Astrocyte of the cerebellum (primary cell): ENCODE measurements at places on chromosomes 16 and 17.

- DNase-seq, result peak; percentile 34
Measured at GRCh38 chr16:3020604-3021448, 658 bp downstream of the TNFRSF12A start.

DNA sequence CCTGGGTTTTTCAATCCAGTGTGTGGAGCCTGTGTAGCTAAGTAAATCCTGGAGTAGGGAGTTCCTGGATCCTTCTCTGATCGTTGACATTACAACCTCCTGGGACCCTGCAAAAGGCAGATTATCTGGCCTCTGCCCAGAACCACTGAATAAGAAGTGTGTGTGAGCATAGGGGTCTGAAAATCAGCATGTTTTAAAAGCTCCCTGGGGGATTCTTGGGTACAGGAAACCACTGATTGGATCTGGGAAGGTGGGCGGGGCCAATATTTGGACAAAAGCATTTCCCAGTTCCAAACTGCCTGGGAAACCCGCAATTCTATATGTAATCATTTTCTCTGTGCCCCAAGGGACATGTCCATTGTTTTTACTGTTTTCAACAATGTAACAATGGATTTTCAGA lies 27.2 kb upstream of the BEAN1 start:
- DNase-seq, result no peak

GRCh38 chr17:39628655-39629493 lies 2.1 kb downstream of the PPP1R1B start:
- DNase-seq, result no peak

- no peak for DNase-seq
Measured at GRCh38 chr16:11852092-11852809, 909 bp upstream of the RSL1D1 start.

DNA sequence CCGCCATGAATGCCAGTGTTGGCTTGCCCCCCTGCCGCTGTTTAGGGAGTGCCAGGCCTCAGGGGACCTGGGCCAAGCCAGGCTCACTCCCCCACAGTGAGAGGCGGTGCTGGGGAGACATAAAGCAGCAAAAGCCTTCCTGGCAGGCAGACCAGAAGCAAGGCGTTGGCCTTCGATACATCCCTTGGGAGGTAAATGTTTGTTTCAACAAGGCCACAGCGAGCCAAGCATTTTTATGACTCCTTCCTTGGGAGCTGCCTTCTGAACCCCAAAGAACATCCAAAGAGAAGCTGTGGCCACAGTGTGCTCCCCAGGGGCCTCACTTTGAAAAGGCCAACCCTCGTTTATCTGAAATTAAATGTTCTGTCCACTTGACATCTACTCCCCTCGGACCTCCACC lies 119.7 kb upstream of the CIBAR2 start:
- DNase-seq, result no peak

GRCh38 chr17:50550661-50551432 lies 3.9 kb downstream of the SPATA20 start:
- peak; percentile 79 for DNase-seq

DNA sequence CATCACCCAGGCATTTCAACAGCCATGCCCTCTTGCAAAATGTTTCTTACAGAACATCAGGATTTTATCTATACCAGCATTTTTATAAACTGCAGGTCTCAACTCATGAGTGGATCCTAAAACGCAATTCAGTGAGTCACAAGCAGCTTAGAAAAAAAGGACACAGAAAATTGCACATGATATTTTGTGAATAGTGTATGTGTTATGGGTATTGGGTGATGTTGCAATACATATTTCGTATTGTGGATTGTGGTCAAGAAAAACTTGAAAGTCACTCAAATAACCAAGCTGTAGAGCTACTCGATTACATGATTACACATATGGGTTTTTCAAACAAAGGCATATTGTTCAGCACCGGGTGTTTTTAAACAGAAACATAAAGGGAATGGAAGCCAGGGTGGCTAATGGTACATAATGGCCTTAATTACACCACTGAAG lies 1.4 kb downstream of the WIPI1 start:
- peak; percentile 44 for DNase-seq

- DNase-seq, result no peak
Measured at GRCh38 chr17:66468241-66469087, 166.1 kb downstream of the PRKCA start.

DNA sequence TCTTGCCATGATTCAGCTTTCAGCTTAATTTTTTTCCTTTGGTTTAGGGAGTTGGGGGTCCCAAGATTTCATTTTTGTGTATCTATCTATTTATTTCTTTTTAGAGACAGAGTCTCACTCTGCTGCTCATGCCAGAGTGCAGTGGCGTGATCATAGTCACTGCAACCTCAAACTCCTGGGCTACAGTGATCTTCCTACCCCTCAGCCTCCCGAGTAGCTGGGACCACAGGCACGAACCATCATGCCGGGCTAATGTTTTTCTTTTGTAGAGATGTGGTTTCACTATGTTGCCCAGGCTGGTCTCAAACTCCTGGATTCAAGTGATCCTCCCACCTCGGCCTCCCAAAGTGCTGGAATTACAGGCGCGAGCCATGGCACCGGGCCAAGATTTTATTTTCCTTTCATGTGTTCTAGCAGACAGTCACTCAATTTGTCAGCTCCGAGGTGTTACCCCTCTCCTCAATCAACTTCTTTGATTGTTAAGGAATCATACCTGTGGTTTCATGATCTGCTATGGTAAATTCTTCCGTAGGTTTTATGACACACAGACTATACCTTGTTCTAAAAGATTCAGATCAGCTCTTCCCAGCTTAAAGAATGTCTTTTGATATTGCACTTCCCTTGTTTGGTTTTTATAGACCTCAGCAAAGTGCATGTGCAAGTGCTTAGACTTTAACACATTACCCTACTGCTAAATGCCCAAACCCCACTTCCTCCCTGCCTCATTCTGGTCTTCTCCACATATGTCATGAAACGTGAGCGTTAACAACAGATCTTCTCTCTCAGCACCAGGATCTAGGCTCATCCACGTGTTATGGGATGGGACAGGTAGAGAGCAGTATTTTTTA lies 13.0 kb downstream of the UNC45B start:
- DNase-seq, result no peak

DNA sequence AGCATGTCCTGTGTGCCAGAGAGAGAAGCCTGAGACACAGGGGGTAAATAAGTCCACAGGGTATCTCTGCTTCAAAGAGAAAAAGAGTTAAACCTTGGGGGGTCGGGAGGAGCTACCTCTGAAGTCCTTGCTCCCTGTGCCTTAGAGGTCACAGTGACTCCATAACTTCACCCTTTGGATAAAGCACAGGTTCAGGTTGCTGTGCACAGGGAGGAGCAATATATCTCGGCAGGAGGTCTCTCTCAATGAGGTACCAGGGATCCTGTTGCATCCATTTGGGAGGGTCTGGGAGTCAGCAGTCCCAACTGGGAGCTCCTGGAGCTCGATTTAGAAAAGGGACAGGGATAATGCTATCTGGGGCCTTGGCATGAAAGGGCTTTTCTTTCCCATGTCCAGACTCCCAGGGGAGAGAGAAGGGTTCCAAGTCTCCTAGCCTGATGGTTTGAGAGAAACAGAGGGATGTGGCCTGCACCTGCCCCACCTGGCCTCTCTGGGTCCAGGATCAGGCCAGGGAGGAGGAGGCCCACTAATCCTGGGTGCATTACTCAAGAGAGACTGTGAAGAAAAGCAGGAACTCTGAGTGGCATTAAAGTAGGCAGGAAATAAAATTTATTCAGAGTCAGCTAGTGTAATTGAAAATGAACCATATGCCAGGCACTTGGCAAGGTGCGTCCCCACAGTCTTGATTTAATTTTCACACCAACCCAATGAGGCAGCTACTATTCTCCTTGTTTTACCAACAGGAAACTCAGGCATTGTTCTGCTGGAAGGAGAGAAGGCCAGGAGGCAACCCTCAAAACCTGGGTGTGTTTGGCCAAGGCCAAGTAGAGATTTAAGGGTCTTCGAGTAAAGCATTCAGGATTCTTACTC lies 40.7 kb downstream of the CUEDC1 start:
- DNase-seq, result no peak

- no peak for DNase-seq
Measured at GRCh38 chr17:68238164-68238870, 9.5 kb upstream of the AMZ2 start.

GRCh38 chr16:85816159-85816558 lies 16.7 kb downstream of the COX4I1 start:
- no peak for DNase-seq

DNA sequence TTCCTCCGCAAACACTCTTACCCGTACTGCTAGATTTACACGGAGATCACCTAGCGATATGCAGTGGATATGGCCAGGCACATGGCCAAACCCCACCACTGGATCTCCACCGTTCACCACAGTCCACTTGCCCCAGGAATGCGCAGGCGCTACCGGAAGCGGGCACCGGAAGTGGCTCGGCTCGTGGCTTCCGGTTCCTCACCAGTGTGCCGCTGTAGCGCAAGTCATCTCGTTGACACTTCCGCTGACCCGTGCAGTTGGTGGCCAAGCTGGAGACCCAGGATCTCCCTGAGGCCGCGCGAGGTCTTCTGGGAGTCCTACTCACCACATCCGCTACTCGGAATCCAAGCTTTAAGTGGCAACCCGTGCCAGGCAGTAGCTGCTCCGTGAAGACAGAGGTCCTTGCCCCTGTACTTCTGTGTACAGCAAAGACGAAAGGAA lies 11.5 kb downstream of the ZNF597 start:
- DNase-seq, result no peak
